NCI-H1417 (cell line): ENCODE measurements at places on chromosomes 11 and 22.

DNA sequence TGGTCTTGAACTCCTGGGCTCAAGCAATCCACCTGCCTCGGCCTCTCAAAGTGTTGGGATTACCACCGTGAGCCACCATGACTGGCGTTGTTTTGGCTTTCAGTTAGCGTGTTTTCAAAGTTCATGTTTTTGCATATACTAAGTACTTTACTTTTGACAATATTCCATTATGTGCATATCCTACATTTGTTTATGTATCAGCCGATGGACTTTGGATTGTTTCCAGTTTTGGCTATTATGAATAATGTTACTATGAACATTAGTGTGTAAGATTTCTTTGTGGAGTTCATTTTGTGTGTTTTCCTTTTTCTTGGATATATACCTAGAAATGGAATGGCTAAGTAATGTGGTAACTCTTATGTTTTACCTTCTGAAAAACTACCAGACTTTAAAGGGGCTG, 9.9 kb downstream of the CSTF3 start:
- DNase-seq = no peak

DNA sequence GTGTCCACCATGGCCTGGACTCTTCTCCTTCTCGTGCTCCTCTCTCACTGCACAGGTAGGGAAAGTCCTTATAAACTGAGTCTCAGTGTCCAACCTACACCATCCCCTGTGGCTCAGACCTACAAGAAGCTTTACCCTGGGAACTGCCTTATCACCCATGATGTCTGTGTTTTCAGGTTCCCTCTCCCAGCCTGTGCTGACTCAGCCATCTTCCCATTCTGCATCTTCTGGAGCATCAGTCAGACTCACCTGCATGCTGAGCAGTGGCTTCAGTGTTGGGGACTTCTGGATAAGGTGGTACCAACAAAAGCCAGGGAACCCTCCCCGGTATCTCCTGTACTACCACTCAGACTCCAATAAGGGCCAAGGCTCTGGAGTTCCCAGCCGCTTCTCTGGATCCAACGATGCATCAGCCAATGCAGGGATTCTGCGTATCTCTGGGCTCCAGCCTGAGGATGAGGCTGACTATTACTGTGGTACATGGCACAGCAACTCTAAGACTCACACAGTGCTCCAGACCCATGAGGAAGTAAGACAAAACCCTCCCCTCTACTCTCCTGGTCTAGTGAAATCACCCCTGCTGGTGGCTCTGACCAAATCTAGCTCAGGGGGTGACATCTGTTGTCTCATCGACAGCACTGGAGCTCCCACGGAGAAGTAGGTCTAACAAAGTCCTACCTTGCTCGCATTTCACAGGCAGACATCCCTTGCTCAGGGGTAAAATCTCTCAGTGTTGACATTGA, 74.3 kb downstream of the VPREB1 start:
- DNase-seq = no peak

GRCh38 chr11:77658213-77659013, 20.8 kb upstream of the CLNS1A start:
- DNase-seq = no peak

GRCh38 chr22:37021710-37022482, 2.4 kb downstream of the MPST start:
- no peak for DNase-seq

DNA sequence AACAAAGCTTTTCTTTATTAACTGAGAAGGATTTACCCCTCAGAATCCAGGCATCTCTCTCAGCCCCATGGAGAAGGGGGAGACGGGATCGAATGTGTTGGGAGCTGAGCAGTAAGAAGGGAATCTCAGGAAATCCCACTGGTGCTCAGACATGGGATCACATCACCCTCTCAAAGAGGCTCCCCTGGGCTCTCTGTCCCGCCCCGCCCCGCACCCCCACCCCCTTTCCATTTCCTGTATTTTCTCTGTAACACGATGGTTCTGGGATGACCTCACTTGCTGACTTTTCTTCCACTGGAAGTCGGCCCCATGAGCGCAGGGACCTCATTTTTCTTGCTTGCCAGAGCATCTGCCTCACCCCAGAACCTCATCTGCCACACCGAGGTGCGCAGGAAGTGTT, 100.0 kb downstream of the RPS6KA4 start:
- no peak for DNase-seq
